ENCODE measurements at places on chromosomes 2 and 18. TPM values are rescaled to one million over a fixed set of nuclear protein-coding genes. Genes with fewer than 3 reads are reported as not detected.

DNA sequence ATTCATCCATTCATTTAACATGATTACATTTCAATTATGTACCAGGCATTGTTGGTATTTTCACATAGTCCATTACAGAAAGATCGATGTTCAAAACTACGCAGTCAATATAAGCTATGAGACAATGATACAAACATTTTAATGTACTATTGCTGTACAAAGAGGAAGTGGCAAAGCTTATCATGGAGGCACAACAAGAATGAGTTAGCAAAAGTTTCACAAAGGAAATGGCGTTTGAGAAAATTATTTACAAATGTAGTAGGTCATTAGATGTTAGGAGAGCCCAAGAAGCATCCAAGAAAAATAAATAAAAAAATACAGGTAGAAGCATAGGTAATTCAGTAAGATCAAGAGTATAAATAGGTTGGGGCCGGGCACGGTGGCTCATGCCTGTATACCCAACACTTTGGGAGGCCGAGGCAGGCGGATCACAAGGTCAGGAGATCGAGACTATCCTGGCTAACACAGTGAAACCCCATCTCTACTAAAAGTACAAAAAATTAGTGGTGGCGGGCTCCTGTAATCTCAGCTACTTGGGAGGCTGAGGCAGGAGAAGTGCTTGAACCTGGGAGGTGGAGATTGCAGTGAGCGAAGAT, 1730.8 kb upstream of the CELF4 start:
- DNase-seq = no peak

DNA sequence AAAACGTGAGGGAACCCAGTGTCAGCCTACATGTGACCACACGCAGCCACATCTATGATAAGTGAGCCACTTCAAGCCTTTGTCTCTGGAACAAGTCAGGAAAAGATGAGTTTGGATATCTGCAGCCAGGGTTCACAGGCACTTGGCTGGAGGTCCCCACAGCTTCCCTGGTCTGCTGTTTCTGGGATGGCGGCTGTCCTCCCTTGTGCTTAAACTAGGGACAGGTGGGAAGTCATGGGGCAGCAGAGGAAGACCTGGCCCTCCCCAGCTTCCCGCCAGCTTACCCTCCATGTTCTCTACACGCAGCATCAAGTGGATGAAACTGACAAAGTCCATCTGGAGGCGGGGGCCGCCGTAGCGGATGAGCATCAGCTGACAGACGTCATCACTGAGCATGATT, 38.5 kb upstream of the GALNT14 start:
- DNase-seq = no peak

GRCh38 chr2:126895336-126895735, 3.4 kb upstream of the TEX51 start:
- no peak for DNase-seq

DNA sequence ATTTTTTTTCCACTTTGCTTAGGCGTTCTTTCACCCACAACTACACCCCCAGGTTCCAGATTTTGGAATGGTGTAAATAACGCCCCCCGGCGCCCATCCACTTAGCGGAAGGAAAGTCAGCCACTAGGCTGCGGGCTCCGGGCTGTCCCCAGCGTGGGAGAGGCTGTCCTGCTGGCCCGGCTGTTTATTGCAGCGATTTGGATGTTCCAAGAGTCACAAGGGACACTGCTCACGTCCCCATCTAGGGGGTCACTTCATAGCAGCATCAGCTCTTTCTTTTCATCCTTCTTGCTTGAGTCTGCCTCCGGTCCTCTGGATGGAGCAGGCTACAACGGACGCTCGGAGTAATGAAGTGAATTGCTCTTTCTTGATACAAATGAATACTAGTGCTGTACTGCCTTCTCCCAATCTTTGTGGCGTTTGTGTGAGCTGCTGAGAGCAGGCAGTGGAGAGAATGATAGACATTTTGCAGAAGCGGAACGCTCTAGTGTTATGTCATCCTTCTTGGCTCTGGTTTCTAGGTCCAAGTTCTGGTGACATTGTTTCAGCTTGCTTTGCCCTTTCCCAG, 50.7 kb upstream of the PAIP2B start:
- peak; percentile 27 for DNase-seq

GRCh38 chr2:230254152-230254881, 28.8 kb downstream of the SP140 start:
- DNase-seq = no peak

DNA sequence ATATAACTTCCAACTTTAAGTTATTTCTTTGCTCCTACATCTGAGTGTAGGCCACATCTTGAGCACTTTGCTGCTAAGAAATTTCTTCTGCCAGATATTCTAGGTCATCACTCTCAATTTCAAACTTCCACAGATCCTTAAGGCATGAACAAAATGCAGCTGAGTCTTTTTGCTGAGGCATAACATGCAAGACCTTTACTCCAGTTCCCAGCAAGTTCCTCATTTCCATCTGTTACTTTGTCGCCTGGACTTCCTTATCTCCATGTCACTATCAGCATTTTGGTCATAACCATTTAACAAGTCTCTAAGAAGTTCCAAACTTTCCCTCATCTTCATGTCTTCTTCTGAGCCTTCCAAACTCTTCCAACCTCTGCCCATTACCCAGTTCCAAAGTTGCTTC, 1077.3 kb upstream of the TMEFF2 start:
- no peak for DNase-seq

- DNase-seq = no peak
Measured at GRCh38 chr2:73823416-73823815, 5.3 kb upstream of the STAMBP start.

The HOXD13 gene
- 0.32 TPM for total RNA-seq

- DNase-seq = no peak
Measured at GRCh38 chr2:129885735-129886134, 93.7 kb upstream of the RAB6C start.

DNA sequence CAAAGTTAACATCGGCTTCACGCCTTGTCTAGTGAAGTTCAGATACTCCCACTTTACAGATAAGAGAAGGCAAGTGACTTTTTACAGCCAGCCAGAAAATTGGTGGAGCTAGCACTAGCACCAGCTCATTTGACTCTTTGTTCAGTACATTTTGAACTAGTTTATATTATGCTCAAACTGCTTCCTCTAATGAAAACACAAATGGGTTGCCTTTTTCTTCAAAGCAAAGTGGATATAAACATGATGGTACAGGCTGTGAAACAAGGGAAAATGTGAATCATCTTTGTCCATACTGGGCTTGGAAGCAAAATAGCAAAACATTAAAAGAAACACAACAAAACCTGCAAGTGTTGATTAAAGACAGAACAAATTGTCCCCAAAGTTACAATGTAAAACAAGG, 99.6 kb upstream of the LHCGR start:
- DNase-seq = no peak

The LRRC30 gene
- not detected for total RNA-seq

The ERFE gene
- not detected for total RNA-seq

All from transverse colon (tissue), 4 donors.